GM20000 (cell line): ENCODE measurements at places on chromosomes 5 and 9.

GRCh38 chr9:96868709-96869108, 14.4 kb upstream of the ZNF782 start:
- DNase-seq: no peak

GRCh38 chr9:89929315-89929672, 324.5 kb downstream of the GADD45G start:
- DNase-seq: no peak

DNA sequence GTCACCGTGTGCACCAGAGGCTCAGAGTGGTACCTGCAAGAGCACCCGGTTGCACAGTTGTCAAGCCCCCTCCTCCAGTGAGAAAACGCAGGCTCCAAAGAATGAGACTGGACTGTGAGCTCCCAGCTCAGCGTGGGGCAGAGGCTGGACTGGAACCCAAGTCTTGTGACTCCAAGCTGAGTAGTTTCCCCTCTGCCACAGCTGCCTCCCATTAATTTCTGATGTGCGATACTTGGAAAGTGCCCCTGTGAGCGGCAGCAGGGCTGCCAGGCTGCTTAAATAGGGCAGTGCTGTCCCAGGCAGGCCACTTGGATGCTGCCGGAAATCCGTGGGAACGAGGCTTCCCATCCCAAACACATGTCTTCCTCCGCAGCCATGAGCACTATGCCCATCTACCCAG, 62.2 kb upstream of the ANGPTL2 start:
- no peak for DNase-seq

GRCh38 chr9:98101868-98102273, 17.2 kb downstream of the TRIM14 start:
- peak; percentile 84 for DNase-seq

DNA sequence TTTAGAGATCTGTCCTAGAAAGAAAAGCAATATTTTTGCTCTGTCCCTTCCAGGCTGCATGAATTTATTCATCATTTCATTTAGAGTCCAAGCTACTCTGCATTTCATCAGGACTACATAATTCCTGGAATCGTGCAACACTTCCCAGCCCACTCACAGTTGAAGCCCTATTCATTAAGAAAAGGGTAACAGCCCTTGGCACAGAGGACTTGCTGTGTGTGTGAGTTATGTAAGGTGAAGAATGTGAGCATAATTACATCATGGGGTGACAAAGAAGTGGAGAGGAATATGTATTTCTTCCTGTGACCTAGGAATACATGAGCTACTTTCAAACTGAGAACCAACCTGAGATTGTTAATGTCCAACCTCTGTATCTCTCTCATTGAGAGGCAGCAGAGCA, 317.4 kb downstream of the ARHGEF28 start:
- no peak for DNase-seq

DNA sequence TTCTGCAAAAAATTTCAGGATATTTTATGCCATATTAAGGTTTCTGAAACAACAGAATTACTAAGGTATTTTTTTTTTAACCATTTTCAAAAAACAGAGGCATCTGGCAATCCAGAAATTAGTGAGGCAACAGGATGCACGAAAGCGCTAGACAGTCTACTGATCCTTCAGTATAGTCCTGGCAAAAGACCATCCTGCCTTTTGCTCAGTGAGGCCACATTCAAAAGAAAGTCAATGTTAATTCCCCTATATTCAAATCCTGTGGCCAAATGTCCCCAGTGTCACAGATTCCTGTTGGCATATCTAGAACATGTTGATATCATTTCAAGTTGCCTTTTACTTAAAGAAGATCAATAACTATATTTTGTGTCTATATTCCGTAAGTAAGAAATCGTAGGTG, 13.1 kb upstream of the NFIB start:
- no peak for DNase-seq

- DNase-seq: no peak
These were observed 348.5 kb downstream of the BNC2 start for GRCh38 chr9:16521868-16522411.

DNA sequence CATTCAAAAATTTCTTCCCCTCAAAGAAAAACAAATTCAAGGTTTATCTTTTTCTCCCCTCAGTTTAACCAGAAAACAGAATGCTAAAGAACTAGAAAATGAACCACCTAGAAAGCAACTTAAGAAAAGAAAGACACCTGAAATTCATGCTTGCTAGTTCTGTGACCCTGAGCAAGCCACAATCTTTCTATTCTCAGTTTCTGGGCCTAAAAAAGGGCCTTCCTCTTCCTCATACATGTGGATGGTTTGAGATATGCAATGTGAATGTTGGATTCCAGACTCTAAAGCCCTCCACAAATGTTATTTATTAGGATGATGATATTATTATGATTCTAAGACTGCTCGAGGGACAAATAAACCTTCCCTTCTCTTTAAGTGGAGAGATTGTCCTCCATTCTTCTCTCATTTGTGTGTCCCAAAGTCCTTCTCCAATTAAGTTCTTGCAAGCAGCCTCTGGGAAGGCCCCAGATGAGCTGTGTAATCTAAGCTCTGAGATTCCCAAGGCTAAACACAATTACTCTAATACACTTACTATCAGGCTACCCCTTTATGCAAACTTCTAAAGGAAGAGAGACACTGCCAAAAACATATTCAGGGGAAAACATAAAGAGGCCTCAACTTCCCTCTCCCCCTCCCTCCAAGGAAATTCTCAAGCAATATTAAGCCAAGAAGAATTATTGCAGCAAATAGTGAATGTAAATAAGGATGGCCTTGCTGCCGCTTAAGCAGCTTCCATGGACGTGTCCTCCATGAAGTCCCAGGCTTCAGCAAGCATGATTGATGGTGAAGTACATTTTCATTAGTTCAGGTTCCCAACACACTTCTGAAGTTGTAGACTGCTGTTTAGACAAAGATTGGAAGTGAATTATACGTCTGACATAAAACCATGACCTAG, 80.2 kb downstream of the PRKACG start:
- DNase-seq: no peak

GRCh38 chr5:116395226-116395625, 179.4 kb downstream of the SEMA6A start:
- DNase-seq: no peak

GRCh38 chr5:88540471-88541115, 271.9 kb upstream of the TMEM161B start:
- no peak for DNase-seq

DNA sequence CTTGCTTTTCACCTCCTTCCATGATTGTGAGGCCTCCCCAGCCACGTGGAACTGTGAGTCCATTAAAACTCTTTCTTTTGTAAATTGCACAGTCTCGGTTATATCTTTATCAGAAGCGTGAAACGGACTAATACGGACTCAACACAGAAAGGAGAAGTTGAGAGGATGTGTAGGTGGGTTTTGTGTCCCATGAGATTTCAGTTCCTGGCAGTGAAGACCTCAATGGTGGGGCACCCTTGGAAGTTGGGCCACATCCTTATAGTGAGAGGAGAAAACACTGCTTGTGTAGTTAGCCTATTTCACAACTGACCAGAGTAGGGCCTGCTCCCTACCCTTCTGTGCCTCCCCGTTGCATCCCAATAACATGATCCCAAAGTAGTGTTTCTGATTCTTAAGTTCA, 98.9 kb upstream of the TNC start:
- no peak for DNase-seq

- no peak for DNase-seq
These were observed 42.8 kb upstream of the PSD2 start for GRCh38 chr5:139752506-139753473.

- DNase-seq: no peak
These were observed 193.3 kb downstream of the PSAT1 start for GRCh38 chr9:78490231-78490630.

DNA sequence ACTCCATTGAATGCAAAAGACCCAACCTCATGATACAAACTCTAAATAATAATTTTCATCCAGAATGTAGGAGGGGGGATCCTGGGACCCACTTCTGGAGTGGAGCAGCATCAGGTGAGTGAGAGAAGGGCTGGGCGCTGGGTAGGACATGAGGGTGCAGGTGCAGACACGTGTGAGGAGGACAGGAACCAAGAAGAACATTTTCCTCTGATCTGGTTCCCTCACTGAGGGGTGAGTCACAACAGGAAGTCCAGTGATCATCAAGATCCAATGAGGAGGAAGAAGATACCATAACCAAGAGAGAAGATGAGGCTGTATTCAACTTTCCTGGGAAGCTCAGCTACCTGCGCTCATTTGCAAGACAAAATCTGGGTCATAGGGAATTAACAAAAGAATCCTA, 57.4 kb downstream of the SFXN1 start:
- DNase-seq: no peak

- no peak for DNase-seq
These were observed 40.7 kb downstream of the TRIP13 start for GRCh38 chr5:933251-933861.

- no peak for DNase-seq
These were observed 502.4 kb downstream of the GADD45G start for GRCh38 chr9:90107040-90107725.

GRCh38 chr9:8946461-8946860, 1146.9 kb upstream of the DMAC1 start:
- DNase-seq: no peak

DNA sequence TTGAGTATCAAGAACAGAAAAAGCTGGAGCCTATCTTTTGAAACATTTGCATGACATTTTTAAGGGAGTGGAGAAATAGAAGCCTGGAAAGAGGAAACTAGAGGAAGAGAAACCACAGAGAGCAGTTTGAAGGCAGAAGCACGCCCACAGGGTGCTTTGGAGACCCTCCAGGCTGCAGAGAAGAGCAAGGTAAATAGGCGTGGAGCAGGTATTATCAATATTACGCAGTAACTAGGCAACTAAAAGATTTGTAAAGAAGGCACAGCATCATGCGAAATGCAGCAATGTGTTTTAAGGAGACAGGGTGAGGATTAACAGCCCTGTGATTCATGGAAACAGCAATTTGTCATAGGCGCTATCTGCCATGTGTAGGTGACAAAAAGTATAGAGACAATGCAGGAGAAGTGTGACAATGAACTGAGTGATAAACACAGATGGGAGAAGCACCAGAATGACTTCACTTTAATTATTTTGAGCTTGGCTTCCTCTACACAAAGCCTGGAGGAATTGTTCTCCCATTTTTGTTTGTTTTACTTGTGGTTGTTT, 281.2 kb downstream of the BRINP1 start:
- DNase-seq: no peak

DNA sequence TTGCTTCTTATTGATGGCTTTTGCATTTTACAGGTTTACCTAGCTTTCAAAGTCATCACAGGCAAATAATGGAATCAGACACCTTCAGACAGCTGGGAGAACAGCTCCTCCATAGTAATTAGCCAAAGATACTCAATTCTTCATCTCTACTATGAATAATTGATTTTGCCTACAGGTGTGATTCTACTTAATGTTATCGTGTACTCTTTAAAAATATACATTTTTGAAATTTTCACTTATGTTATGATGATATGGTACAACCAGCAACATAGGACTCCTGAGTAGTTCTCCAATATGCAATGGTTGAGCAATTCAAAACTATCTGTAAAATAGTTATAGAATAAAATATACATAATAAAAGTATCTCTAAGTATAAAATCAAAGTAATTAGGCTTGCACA, at the start of gene TAS2R1:
TAS2R1 (minus strand) TSS at position 101 of the 400 bp plus-strand sequence. CDS start 319 bp downstream, outside the sequence.
- DNase-seq: no peak

DNA sequence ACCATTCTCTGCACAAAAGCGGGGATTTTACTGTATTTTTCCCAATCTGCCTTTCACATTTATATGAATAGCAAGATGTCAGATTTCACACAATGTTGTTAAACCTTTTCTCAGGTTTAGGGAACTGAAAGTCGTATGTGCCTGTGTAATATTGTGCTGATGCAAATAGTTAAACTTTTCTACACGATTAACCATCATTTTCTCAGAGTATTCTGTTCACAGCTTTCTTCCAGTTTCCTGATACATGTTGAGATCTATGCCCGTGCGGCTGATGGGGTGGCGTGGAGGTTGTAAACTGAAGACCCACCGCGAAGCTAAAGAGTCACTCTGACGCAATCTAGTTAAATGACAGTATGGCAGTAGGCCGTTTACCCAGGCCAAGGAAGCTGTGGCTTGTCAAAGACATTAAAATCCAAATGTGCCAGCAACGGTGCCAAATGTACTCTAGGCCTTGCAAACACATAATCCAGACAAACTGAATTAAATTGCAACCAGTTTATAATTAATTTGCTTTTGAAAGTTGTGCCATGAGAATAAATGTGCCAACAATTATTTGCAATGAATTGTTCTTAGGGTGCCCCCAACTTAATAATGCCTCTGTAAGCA, 145.7 kb downstream of the EBF1 start:
- peak; percentile 52 for DNase-seq

GRCh38 chr9:134287591-134288491, 38.4 kb upstream of the RXRA start:
- DNase-seq: no peak

DNA sequence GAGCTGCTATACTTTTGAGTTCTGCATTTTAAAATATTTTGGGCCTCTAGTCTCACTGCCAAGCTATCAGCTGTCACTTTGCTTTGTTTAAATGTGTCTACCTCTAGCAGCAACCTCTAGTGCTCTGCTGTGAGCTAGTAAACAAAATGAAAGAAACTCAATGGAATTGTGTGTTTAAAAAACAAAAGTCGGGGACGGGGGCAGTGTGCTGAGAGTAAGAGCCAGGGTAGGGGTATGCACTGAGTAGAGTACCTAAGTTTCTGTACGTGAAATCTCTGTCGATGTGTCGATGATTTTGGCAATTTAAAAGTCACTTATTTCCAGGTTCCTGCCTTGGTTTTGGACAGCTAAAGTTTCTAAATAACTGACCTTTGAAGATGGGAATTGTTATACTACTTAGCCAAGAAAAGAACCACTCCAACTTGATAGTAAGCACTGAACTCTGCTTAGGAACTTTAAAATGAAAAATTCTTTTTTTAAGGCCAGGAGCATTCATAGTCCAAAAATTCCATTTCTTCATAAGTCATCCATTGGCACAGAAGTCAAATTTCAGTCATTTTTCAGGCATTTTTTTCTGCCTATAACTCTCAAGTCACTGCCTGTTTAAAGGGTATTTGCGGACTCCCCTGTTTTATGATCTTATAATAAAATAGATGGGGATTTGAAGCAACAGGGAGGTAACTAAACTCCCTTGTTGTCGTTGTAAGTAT, 111.5 kb downstream of the SAXO1 start:
- no peak for DNase-seq

DNA sequence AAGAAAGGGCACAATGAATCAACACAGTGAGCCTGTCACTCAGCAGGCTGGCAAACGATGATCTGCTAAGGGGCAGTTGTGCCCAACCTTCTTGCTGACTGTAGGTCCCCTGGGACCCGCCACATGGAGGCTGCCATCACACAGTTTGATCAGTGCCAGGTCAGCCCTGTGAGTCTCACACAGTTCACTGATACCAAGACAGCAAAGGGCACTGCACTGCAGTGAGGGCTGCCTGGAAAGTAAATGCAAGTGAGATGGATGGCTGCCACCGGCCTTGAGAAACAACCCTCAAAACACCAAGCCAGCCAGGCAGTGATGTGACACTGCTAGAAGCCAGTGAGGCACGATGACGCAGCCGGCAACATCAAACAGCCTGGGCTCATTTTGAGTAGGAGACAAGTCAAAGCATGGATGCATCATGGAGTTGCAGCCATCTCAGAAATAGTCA, 30.3 kb downstream of the FOXD1 start:
- no peak for DNase-seq

GRCh38 chr5:150329881-150330876, 27.3 kb upstream of the TCOF1 start:
- DNase-seq: no peak

- no peak for DNase-seq
These were observed 39.9 kb upstream of the GRIN3A start for GRCh38 chr9:101778332-101778731.
